ENCODE measurements at places on chromosomes 2 and 18.

GRCh38 chr18:45920367-45920766 is 46.8 kb downstream of the EPG5 start:
- no peak for DNase-seq

GRCh38 chr2:143893371-143893770 is 626.5 kb downstream of the ZEB2 start:
- no peak for DNase-seq

- DNase-seq, result no peak
Measured at GRCh38 chr2:17058772-17059402, 393.3 kb upstream of the CYRIA start.

- no peak for DNase-seq
Measured at GRCh38 chr2:20724500-20725053, 57.6 kb downstream of the GDF7 start.

DNA sequence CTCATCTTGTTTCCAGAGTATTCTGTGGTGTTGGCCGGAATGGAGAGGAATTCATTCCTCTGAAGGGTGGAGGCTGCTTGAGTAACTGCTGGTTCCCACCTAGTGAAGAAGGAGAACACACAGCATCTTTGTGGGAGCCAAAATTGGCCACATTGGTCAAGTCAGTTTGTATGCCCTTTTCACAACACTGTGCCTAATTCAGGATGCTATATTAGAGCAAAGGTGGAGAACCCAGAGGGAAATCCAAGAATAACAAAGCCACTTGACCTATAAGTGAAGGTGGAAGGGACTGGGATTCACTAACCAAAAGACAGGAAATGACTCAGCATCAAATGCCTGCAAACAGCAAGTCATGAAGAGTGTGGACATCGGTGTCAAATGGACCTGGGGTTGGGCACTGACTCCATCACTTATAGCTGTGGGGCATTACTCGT is 27.3 kb upstream of the MLPH start:
- no peak for DNase-seq

DNA sequence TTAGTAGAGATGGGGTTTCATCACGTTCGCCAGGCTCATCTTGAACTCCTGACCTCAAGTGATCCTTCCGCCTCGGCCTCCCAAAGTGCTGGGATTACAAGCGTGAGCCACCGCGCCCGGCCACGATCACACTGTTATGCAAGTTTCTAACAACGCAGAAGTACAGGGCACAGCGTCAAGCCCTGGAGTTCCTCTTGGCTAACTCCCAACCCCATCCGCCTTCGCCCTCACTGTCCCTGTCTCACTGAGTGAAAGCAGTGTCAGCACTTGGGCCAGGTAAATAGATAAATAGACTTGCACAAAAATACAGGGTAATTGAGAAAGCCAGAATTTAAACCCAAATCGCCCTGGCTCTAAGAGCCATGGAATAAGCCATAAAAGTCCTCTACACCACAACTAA is 111.7 kb downstream of the ACVR1 start:
- no peak for DNase-seq

Measured in CMK (cell line).